ENCODE measurements at places on chromosomes 3 and 15. TPM values are rescaled to one million over a fixed set of nuclear protein-coding genes. Genes with fewer than 3 reads are reported as not detected.

SEC11A gene
- 140 TPM for total RNA-seq

FBXO40 gene
- total RNA-seq, result not detected

SYNPR gene
- total RNA-seq, result not detected

FES gene
- total RNA-seq, result 12.9 TPM

DGKG gene
- total RNA-seq, result 0.29 TPM

MESP2 gene
- not detected for total RNA-seq

GFM1 gene
- total RNA-seq, result 42.4 TPM
